Stimulated activated CD8-positive, alpha-beta memory T cell treated with anti-CD3 and anti-CD28 coated beads, Interleukin-15, amount 100 ng/mL, for 4 hours (primary cell): ENCODE measurements at places on chromosomes 4 and X.

GRCh38 chr4:126533146-126533805, 1099.5 kb upstream of the INTU start:
- no peak for DNase-seq

DNA sequence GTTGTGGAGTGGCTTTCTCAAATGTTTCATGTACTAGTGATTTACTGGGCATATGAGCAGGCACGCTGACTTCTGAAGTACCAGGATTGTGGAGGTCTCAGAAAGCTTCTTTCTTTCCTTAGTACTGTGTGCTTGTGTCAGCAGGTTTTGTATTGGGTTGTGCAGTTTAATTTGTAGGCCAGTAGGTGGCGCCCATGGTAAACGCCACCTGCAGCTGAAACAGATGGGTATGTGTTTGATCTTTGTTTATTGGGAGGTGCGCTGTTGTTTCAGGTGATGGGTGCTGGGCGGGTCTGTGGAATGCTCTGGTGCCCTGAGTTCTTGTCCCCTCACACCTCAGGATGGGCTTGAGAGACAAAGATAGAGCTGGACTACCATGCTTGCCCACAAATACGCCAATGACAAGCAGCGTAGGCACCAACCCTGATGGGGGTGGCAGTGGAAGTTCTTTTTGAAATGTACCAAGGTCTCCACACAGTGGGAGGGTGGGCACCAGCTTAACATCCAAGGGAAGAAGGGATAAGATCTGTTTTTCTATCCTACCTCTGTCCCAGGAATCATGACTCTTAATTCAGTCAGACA, 141.5 kb downstream of the RPS6KA6 start:
- DNase-seq: no peak

DNA sequence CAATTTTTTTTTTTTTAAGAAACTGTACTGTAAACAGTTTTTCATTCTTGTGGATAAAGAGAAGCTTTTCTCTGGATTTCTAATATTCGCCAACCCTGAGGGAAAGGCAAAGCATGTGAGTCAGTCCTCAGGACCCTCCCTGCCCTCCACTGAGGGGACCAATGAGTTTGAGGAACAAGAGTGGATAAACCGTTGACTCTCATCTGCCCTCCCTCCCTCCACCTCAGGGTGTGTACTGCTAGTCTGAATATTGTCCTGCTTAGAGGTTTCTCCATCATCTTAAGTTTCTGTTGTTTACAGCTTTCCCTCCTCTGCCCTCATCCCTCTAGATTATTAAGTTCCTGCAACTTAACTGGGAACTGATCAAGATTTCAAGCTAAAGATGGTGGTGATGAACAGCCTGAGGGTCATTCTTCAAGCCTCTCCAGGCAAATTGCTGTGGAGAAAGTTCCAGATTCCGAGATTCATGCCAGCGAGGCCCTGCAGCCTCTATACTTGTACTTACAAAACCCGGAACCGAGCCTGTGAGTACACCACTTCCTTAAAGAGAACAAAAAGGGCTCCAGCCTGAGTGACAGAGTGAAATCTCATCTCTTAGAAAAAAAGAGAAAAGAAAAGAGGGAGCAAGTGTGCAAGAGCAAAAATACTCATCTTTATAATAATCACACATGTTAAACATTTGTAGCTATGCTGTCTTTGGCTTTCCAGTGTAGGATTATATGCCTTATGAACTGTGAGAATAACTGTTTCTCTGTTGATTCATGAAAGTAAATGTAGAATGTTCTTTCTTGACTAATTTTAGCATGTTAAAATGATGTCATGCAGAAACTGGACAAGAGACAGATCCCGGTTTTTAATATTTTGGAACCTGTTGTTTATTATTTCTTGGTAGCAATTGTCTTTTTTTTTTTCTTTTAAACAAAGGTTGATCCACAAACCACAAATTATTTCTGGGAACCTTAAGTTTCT, 11.9 kb downstream of the CA5B start:
- no peak for DNase-seq

- DNase-seq: peak; percentile 53
Observed at GRCh38 chrX:71618303-71618721, at the start of gene CXCR3. CXCR3 (minus strand) TSS chrX:71618511; CDS start chrX:71618449, 62 bp downstream.
